ENCODE measurements at places on chromosomes 12 and 14.
A peak's percentile ranks its signal among the peaks of the same experiment; 100 is the strongest.

DNA sequence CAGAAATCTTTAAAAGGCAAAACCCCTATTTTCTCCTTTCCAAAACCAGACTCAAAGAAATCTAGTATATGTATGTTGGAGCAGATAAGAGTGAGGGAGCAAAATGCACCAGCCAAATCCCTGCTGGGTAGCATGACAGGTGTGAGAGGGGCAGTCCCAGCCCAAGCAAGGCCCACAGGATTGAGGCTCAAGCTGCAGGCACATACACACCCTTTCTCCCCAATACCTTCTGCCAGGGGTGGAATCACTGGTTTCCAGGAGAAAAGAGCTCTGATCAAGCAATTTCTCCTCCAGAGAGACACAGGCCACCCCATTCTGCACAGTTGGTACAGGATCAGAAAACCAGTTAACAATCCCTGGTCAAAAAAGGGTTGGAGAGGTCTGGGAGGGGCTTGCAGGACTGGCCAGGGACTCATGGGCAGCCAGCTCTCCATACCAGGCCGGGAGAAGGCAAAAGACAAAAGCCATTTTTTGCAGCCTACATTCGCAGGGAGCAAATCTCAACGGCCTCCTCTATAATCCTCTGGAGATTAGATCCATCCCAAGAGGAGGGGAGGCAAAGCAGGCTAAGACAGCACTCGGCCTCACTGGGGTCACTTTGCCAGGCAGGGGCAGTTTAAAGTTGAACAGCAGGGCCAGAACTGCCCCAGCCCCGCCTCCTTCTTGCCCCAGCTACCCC lies 2.1 kb downstream of the KMT2D start:
- DNase-seq, result no peak

DNA sequence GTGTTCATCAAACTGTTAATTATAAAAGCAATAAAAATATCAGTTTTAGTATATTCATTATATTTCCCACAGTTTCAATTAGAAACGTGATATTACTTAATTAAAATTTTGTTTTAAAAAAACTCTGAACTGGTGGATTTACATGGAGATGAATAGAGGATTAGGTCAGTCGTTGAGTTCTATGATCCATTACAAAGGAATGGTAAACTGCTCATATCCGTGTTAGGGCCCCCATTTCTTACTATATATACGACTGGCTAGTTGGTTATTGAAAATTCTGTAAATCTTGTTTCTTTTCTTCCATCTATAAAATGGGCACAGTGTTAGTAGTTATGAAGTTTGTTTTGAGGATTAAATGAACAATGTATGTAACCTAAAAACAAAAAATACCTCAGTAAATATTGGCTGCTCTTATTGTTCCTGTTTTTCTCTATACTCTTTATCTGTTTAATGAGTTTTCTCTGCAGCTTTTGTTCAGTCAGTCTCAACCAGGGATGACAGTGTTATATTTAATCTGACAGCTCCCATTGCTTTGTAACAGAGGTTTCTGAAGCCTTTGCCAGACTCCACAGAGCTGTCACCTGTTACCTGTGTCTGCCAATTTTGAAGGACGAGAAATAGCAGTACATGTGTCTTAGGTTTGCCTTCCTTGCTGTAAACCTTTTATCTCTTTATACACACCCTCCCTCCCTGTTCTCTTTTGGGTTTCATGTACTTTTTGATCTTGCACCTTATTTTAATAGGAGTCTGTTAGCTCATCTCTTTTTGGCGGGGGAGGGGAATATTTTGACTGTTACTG lies 41.5 kb downstream of the FRS2 start:
- DNase-seq, result no peak

DNA sequence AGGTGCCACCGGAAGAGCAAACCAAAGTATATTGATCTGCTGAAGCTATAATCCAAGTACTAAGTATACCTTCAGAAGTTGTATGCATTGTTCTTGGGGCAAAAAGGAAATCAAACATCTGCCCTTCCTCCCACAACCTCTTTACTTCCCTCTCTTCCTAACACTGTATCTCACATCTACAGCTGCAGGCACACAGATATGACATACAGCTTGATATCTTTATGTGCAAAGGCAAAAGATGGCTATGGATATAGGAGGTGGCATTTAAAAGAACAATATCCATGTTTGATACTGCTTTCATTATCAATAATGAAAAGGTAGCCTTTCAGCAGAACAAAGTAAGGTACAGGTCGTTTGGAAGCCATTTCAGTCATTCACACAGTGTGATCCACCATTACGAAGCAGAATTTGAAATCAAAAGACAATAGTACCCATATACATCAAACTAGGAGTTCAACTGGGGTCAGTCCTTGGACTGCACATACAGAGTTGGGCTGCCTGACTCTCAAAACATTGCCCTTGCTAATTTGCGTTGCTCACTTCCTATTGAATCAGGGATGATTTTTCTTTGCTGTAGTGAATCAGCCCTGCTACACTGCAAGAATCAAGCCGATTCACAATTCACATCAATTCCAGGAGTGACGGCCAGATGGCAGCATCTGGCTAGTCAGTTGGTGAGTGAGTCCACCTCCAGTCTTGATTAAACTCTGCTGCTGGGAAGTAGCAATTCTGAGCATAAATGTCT lies 8.9 kb downstream of the ANG start:
- peak; percentile 6 for DNase-seq

GRCh38 chr12:120327593-120327992 lies at the start of gene PLA2G1B:
Gene PLA2G1B, minus strand, starts transcription at chr12:120327779. Its CDS starts 26 bp downstream, at chr12:120327753.
- no peak for DNase-seq

DNA sequence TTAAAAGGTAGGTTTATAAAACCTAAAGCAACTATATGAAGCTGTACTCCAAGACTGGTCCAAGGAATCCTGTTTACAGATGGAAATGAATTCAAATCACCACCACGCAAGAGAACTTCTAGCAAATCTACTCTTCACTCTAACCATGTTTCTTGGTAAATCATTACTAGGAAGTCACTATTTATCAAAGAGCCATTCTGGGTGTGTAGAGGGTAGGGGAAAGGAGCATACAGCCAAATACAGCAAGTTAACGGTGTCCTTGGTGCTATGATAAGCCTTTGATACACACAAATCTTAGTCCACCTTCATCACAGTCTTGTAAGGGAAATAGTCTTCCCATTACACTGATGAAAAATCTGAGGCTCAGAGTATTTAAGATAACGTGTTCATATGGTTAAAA lies 16.8 kb downstream of the NIN start:
- no peak for DNase-seq

DNA sequence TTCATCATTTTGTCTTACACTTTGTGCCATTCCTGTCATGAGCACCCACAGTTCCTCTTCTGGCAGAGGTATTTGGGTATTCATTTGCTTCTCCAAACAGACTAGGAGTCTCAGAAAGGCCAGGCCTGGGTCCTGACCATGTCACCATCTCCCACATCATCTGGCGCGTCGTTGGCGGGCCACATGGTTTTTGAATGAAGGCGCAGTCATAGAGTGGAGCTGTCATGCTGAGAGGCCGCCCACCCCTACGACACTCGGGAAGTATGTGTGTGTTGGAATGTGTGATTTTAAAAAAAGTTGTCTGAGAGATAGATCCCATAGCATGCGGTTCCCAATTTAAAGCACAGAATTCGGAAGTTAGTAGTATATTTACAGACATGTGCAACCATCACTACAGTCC lies 15.6 kb upstream of the TTC7B start:
- no peak for DNase-seq

DNA sequence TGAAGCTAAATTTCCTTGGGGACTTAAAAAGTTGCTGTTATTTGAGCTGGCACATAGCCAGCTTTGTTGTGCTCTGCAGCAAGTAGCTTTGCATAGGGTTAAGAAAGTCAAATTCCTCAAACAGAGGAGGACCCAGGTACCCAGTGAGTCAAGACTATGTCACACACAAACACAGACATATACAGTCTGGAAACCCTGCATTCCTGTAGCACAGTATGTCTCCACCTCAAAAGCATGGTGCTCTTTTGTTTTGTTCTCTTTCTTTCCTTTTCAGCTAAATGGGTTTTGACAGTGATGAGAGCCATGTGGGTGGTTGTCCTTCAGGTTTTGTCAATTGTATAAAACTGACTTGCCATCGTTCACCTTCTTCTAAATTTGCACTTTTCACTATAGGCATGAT lies 179.6 kb upstream of the DIO2 start:
- DNase-seq, result no peak

GRCh38 chr12:66885115-66885875 lies 206.4 kb upstream of the GRIP1 start:
- no peak for DNase-seq

GRCh38 chr12:107243341-107243740 lies 150.0 kb upstream of the CRY1 start:
- DNase-seq, result no peak

DNA sequence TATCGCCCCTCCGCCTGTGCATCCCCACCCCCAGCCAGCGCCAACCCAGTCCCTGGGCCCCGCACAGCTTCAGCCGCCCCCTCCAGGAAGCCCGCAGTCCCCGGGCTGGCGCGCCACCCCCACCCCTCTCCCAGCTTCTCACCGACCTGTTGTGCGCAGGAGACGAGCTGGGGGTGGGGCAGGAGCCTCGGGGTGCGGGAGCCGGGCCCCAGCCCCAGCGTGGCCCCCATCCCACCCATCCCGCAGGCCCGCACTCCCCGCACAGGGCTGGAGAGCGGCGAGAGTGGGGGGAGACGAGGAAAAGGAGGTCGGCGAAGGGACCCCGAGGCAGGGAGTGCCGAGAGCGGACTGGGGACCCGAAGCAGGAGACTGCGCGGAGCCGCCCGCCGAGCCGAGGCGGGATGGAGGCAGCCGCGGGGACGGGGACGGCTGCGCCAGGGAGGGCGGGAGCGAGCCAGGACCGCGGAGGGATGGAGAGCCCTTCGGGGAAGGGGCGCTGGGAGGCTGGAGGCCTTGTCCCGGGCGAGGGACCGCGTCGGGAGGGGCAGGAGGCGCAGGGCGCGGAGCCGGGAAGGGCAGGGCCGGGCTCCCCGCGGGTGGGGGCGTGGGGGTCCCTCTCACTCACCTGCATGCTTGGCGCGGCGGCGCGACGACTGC lies 498 bp downstream of the PIANP start:
- no peak for DNase-seq

DNA sequence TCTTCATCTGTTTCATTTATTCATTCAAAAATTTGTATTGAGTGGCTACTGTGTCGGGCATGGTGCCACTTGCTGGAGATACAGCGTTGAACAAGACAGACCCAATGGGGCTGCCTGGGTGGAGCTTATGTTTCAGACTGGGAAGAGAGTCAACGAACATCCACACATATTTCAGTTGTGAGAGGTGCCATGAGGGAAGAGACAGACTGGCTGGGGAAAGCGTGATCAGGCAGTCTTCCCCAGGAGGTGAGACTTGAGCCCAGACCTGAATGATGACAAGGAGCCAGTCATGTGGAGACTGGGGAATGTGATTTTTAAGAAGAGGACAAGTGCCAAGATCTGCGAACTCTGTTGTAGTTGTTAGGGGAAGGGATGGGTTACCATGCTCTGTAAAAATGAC lies 12.2 kb downstream of the BICD1 start:
- no peak for DNase-seq

GRCh38 chr12:57604454-57604991 lies at the start of gene DTX3:
Gene DTX3, plus strand, starts transcription at chr12:57604824. Its CDS starts 1,694 bp downstream, at chr12:57606518.
- no peak for DNase-seq

DNA sequence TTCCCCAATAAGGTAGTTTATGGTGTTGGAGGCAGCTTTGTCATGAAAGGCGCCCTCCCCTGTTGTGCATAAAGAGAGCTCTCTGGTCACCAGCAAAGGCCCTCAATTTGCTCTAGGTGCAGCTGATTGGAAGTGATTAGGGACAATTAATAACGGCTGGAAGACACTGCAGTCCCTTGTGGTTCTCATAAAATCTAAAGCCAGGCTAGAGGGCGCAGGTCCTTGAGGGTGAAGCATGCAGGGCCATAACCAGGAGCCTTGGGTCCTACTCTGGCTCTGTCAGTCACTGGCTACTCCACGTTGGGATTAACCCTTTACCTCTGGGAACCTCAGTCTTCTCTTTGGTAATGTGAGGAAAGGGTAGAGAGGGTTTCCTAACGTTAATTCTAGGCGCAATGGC lies 1.9 kb downstream of the DAAM1 start:
- no peak for DNase-seq

DNA sequence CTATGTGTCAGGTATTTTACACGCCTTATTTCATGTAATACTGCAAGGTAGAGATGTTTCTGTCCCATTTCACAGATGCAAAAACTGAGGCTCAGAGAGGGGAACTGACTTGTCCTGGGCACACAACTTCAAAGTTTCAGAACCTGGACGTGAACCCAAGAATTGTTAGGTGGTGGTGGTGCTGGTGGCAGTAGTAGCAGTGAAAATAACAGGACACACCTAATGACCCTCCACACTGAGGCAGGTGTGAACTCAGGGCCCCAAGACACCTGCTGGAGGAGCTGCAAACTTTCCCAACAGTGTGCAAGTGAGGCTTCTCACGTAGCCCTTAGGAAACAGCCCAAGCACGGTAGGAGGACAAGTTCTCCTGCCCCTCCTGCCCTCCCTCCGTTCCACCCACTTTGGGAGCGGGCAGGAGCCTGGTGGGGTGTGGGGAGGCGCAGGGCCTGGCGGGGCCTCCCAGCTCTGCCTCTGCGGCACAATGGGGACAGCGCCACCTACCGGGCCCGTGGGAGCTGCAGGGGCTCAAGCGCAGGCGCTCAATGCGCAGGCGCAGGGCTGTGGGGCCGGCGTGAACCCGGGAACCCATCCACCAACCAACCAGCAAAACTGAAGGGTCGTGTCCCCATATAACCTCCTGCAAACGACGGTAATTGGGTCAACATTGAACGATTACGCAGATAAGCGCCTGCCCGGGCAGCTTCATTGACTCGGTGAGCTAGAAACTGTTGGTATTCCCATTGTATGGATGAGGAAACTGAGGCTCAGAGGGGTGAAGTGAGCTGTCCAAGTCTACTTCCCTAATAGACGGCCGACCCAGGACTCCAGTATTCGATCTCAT lies 12.0 kb upstream of the TRPV4 start:
- peak; percentile 76 for DNase-seq

GRCh38 chr14:52253503-52253902 lies 14.0 kb upstream of the PTGDR start:
- no peak for DNase-seq

DNA sequence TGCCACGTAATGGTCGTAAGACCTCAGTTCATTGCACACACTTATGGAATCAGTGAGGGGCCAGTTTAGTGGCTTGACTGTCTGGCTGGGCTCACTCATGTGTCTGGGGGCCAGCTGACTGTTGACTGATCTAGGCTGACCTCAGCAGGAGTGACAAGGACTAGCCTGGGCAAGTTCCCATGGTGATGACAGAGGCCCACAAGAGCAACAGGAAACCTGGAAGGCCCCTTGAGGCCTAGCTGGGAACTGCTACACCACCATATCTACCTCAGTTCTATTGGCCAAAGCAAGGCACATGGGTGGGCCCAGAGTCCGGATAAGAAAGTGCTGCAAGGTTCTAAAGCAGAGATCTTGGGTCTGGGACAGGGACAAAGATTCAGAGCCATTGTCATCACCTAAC lies 21.3 kb upstream of the RFLNA start:
- DNase-seq, result no peak

Data from activated CD4-positive, CD25-positive, alpha-beta regulatory T cell (primary cell).